ENCODE measurements at places on chromosomes 12 and 14. TPM values are rescaled to one million over a fixed set of nuclear protein-coding genes. Genes with fewer than 3 reads are reported as not detected.
A peak's percentile ranks its signal among the peaks of the same experiment; 100 is the strongest.

DNA sequence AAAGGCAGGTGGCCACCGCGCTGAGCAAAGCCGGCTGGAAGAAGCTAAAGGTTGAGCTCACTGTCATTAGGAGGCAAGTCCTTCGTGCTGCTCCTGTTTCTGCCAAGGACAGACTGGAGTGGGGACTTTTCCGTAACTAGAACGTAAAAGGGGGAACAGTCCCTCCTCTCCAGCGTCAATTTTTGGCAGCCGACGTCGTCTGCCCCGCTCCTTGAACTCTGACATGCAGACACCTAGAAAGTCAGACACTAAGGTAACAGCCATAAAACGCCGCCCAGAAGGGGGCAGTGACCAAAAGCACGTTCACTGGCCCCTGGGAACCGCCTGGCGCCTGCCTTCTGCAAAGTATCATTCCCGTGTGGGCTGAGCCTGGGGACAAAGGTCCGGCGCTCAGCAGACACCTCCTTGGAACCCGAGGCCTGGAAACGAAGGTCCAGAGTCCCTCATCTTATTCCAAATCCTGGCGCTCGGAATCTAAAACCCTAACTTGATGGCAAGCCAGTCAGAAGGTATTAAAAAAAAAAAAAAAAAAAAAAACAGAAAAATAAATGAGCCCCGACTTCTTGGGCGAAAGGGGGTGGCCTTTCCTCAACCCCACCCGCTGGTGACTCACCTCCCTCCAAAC lies 1.1 kb upstream of the LRP1 start:
- DNase-seq, result peak; percentile 63

GRCh38 chr12:65894088-65894487 lies 69.8 kb downstream of the HMGA2 start:
- no peak for DNase-seq

DNA sequence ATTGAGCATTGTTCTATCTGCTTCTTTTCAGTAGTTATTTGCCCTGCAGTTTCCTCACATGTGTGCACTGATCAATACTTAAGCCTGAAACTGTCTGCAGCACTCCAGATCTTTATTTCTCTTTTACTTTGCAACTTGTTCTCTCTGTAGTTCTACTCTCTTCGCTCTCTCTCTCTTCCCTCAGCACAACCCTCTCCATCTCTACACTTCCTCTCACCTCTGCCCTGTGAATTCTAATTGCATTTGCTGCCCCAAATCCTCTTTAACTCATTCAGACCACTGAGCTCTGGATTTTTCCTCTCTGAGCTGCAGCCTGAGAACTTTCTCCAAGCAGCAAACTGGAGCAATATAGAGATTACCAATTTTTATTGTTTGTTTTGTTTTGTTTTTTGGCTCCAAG lies 1035.5 kb downstream of the FSCB start:
- DNase-seq, result no peak

- no peak for DNase-seq
Measured at GRCh38 chr12:14982562-14982961, 9.7 kb downstream of the PDE6H start.

GRCh38 chr12:115598871-115599811 lies 678.4 kb downstream of the MED13L start:
- no peak for DNase-seq

DNA sequence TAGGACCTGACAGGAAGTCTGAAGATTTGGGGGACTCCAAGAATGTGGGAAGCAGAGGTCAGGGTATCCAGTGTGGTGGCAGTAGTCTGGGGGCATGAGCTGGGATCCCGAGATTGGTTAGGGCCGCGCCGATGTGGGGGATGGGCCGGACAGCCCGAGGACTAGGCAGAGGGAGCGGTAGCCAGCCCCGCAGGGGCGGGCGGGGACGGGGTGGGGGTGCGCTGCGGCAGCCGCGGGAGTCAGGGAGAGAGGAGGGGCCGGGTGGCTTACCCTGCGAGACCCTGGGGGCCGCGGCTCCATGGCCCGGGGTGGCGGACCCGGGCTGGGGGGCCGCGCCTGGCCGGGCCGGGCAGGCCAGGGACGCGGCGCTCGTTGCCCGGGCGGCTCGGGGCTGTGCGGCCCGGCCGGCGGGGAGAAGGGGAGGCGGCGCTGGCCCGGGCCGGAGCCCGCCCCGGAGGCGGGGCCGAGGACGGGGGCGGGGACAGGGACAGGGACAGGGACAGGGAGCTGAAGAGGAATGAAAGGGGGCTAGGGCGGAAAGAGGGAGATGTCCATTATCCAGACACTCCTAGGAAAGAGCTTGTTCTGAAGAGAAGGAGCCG lies 5.6 kb downstream of the ZNF385A start:
- DNase-seq, result peak; percentile 69

DNA sequence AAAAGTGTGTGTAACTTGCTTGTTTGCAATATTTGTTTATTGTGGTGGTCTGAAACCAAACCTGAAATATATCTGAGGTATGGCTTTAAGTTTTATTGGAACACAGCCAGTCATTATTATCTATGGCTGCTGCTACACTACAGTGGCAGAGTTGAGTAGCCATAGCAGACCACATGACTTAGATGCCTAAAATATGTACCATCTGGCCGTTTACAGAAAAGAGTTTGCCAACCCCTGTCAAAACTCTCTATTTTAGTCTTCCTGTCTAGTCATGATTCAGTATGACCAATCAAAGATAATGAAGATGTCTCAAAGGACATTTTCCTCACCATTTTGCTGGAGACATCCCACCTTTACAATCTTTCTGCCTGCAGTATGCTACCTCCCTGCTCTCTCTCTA lies 242.3 kb downstream of the ANO6 start:
- DNase-seq, result no peak

- DNase-seq, result peak; percentile 80
Measured at GRCh38 chr12:84912198-84913128, at the start of gene SLC6A15. TSS of gene SLC6A15 (minus strand) at chr12:84912799. CDS start at chr12:84892120, 20,679 bp downstream.

DNA sequence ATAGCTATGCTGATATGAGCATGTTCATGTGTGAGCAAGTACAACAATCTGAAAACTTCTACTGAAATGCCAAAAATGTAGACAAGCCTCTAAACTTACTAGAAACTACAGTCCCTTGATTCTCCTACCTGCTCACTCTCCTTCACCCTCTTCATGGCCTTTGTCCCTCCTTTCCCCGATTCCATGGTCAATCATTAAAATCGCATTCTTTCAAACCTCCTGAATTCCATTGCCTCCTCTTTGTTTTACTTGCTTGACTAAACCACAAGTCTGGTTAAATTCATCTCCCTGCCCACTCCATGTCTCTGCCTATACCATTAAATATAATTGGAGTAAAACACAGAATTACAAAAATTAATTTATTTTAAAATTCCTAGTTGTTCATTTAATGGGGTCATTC lies 33.0 kb upstream of the SSTR1 start:
- no peak for DNase-seq

GRCh38 chr12:27193854-27194544 lies 50.1 kb upstream of the STK38L start:
- DNase-seq, result no peak

DNA sequence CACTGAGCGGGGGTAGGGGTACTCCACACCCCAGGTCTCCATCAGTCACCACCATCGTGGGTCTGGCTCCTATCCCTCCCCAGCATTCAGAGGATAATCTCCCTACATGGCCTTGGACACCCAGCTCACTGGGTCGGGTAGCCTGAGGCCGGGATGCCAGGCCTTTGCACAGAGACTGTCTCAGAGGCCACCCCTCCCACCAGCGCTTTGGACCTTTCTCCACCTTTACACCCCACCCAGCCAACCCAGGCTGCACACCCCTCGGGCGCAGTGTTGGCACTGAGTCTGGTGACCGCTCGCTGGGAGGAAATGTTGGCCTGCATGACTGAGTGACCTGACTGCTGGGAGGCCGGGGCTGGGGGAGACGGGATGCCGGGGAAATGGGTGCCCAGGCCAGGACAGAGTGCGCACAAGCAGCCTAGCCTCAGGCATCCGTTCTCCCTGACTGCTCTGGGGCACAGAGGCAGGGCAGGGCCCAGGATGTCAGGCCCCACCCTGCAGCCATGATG lies 10.6 kb upstream of the LBHD2 start:
- no peak for DNase-seq

GRCh38 chr12:64672925-64673409 lies 62.7 kb downstream of the RASSF3 start:
- DNase-seq, result peak; percentile 39

DNA sequence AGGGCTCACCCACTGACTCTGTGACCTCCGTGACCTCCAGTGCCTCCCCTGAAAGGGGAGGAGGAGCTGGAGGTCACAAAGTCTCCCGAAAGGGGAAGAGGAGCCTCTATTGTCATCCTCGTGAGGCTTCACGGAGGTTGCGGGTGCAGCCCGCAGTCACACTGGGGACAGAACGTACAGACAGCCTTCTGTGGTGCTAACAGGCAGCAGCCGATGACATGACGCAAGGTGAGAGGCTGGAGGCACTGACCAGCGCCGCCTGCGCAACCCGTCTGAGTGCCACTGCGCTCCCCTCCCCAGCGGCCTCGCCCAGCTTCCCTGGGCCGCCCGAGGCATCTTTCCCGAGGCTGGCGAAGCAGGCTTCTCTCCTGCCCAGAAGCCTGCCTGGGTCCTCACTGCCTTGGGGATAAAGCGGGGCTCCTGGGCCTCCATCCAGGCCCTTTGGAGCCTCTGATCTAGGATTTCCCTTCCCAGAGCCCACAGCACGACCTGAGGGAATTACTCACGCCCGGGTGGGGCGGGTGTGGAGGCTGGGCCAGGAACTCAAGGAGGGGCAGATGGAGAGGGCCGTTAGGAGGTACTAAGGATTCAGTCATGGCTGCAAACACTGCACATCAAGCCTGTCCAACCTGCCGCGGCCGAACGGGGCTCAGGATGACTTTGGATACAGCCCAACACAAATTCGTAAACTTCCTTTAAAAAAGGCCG lies 12.3 kb upstream of the LBHD2 start:
- DNase-seq, result no peak

GRCh38 chr12:66653796-66654195 lies 25.1 kb downstream of the GRIP1 start:
- DNase-seq, result no peak

DNA sequence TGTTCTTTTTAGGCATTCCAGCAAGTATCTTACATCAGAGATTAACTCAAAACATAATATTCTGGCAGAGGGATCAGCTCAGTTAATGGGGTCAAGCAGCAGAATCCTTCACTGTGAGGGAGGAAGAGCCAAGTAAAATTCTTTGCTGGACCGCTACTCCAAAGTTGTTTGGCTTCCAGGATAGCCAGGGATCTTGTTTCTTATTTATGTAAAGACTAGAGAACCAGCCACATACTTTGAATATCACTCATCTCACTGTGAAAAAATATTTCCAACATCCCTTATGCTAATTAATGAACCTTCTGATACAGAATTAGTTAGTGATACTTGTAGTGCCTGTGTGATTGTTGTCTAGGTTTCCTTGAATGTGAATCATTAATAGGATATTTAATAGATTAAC lies 94.2 kb downstream of the PLEKHA5 start:
- DNase-seq, result no peak

DNA sequence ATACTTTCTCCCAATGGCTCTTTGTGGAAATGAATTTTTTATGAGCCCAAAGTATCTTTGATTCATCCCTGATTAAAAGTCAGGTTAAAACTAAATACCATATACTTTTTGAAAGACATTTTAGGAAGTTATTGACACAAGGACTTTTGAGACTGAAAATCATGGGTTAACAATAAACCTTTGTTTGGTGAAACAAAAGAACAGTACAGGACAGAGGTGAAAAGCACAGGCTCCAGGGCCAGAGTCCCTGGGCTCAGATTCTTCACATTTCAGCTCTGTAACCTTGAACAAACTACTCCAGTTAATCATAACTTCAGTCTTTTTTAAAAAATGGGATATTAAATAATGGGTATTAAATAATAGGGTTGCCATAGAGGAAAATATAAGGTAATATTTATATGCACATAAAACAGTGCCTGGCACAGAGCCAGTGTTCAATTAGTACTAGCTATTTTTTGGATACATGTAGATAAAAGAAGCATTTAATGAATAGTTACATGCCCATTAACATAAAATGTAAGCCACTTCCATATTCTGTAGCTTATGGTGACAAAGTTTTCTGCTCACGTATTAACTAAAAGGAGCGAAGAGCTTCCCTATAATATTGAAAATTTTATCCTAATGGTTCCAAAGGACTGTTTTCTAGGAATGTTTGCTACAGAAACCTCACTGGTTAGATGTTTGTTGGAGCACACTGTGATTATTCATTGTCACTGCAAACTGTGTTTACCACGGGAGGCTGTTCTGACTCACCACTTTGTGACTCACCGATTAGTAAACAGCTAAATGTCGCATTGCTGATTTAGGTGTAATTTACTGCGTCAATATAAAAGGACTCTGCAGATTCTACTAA lies 255.4 kb downstream of the DAD1 start:
- no peak for DNase-seq

DNA sequence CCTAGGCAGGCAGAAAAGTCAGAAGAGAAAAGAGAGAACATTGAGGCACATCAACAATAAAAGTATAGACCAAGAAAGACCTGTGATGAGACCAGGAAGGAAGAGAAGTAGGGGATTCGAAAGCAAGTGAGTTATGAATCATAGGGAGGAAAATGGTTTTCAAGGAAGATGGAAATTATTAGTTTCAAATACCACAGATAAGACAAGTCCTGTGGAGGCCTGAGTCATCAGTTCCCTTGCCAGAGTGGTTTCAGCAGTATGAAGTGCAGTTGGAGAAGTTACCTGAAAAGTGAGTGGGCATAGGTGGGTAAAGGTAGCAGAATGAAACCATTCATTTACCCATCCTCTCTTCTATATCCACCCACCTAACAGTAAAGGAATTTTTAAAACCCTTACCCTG lies 25.2 kb upstream of the TSPAN8 start:
- DNase-seq, result no peak

DNA sequence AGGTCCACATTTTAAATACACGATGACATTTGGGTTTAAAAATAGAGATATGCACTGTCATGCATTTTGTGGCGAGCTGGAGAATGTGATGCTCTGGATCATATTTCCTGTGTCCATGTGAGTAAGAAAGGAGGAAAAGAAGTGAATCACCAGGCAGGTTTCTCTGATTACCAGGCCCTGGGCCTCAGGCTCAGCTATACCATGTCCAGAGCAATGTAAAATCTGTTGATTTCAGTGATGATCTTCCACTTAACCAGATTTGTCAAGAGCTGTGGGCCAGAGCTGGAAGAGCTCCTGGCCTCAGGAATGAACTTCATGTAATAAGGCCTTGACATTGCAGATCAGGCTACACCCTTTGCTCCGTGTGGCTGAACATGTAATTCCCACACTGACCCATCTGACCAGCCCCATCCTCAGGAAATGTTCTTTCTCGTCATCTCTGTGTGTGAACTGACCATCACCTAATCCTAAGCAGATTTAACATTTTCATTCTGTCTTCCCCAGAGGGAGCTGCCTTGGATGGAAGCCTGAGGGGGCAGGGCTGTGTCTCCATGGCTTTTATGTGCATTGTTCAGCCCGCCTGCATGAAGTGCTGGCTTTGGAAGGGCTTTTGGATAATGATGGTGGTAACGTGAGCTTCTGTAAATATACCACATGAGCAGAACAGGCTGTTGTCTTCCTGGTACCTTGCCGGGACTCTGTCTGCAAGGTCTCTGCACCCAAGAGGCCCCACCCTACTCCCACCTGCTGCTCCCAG lies 54.5 kb downstream of the CRACR2A start:
- DNase-seq, result no peak

- no peak for DNase-seq
Measured at GRCh38 chr14:69281450-69282169, 21.7 kb downstream of the GALNT16 start.

GRCh38 chr12:18250313-18250916 lies 10.9 kb upstream of the PIK3C2G start:
- DNase-seq, result peak; percentile 32

GRCh38 chr14:54599966-54600716 lies 33.2 kb downstream of the SAMD4A start:
- no peak for DNase-seq

The DLK1 gene
- total RNA-seq, result 1.3 TPM

The HOXC12 gene
- 1.3 TPM for total RNA-seq

The MEG3 gene
- total RNA-seq, result not detected

The GPR65 gene
- 0.64 TPM for total RNA-seq

The KRT73 gene
- total RNA-seq, result 0.77 TPM

The RD3L gene
- not detected for total RNA-seq

The NDRG2 gene
- 45.9 TPM for total RNA-seq
